NCI-H2081 treated with DMSO at 0.1 percent for 48 hours (cell line): ENCODE measurements at places on chromosomes 13 and 19.

DNA sequence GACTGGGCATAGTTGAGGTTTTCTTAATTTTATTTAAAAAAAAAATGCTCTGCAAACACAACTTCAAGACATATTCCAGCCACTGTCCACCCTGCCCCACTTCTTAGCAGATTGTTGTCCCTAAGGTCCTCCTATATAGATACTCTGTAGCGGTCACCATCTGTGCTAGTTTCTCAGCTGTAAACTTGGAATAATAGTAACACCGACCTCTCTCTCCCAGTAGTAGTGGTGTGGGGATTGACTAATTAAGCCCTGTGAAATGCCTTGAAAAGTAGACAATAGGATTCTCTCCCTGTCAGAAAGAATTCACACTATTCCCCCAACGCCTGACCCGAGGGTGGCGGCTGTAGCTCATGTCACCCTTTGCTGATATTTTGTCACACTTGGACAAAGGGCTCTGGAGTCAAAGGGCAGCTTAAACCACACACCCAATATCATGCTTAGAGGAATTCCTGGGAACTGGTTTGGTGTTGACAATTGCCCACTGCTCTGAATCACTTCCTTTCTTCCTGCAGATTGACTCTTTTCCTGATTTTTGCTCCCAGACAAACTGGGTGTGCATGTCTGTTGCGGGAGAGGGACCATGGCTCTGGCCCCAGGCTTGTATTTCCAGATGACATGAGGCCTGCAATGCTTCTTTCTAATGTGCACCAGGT, 9.2 kb upstream of the SERP2 start:
- DNase-seq: no peak

GRCh38 chr19:1027650-1028061, 1.2 kb downstream of the CNN2 start:
- no peak for DNase-seq

DNA sequence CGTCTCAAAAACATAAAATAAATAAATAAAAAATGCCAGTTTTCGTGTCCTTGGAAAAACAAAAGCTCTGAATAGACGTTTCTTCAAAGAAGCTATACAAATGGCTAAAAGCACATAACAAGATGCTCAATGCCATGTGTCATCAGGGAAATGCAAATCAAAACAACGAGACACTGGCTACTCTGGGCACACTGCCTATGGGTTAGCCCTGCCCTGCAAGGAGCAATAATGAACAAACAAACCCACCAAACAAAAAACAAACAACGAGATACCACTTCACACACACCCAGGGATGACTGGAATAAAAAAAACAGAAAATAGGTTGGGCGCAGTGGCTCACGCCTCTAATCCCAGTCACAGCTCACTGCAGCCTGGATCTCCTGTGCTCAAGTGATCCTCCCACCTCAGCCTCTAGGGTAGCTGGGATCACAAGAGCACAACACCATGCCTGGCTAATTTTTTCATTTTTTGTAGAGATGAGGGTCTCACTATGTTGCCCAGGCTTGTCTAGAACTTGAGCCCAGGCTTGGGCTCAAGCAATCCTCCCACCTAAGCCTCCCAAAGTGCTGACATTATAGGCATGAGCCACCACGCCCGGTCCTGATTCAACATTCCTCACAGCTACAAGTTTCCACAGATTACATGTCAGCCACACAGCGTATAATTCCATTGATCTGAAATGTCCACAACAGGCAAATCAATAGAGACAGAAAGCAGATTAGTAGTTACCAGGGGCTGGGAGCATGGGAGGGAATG, 15.5 kb upstream of the ISYNA1 start:
- DNase-seq: no peak

- DNase-seq: no peak
These were observed 4.7 kb downstream of the HCN2 start for GRCh38 chr19:594265-594870.

DNA sequence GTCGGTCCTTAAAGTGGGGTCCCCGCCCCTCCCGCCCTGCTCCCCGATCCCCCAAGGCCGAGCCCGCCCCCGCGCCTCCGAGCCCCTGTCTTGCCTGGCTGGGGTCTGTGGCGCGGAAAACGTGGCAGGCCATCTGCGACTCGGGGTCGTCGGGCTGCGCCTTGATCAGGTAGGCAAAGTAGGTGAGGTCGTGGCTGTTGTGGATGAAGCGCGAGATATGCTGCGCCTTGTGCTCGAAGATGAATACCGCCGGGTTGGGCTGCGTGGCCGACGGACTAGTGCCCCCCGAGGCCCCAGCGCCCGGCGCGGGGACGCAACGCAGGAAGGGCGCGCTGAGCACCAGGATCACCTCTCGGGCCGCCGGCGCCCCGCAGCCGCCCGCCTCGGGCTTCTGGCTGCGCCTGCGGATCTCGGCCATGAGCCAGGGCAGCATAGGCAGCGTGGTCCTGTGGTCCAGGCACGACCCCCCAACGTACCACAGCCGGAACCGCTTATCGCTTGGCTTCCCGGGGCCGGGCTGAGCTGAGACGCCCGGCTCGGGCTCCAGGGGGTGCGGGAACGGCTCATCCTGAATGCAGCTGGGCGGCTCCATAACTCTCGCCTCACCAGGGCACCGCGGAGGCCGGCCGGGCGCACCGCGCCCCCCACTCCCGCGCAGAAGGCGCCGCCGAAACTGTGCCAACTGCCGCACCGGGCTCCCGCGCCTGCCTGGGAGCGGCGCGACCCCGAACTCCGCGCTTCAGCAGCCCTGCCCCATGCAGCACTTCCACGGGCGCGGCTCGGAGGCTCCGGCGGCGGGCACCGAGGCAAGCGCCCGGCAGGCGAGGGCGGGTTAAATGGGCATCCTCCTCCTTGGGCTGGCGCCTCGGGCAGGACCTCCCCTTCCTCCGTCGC, 546 bp downstream of the TBC1D4 start:
- no peak for DNase-seq
